Astrocyte of the spinal cord (primary cell): ENCODE measurements at places on chromosomes 5 and 9.

- DNase-seq = no peak
Observed at GRCh38 chr5:166032601-166033000, 2258.8 kb upstream of the WWC1 start.

DNA sequence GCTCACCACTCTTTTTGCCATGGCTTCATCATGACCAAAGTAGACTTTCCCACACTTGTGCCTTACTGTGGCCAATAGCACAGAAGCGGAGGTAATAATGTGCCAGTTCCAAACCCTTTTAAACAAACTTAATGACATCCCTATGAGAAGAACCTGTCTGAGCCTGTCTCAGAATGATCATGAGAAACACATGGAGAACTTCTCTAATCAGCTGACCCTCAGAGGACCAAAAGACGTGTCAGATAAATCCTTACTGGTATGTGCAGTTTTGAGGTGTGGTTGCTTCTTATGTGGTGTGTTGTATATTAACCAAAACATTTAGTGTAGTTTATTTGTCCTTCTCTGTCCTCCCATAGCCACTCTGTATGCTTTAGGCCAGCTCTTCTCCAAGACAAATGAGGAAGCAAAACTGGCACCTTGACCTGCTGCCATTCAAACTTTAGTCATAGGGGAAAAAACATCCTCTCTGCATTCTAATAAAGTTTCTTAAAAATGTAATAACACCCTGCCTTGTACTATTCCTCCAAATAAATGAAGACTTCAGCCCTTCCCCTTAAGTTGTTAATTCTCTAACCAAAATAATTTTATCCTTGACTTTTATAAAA is 168.9 kb downstream of the MUSK start:
- no peak for DNase-seq

DNA sequence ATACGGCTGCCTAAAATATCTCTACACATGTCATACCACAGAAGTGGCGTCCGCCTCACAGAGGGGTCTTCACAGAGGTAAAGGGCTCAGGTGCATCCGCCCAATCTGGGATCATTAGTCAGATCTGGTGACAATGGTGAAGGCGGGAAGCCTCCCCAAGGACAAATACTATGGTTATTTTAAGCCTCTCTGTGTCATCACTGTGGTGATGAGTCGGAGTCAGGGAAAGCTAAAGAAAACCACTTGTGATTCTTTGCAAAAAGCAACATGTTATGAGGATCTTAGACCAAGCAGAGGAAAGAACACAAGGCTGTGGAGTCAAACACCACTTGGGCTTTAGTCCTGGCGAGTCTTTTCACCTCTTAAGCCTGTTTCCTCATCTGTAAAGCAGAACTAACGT is 190.4 kb downstream of the DRD1 start:
- DNase-seq = peak; percentile 20

GRCh38 chr5:1959231-1959630 is 76.5 kb upstream of the IRX4 start:
- DNase-seq = no peak

GRCh38 chr9:27489087-27489876 is 34.8 kb upstream of the IFNK start:
- DNase-seq = no peak

GRCh38 chr5:149289301-149289700 is 17.6 kb downstream of the AFAP1L1 start:
- no peak for DNase-seq

DNA sequence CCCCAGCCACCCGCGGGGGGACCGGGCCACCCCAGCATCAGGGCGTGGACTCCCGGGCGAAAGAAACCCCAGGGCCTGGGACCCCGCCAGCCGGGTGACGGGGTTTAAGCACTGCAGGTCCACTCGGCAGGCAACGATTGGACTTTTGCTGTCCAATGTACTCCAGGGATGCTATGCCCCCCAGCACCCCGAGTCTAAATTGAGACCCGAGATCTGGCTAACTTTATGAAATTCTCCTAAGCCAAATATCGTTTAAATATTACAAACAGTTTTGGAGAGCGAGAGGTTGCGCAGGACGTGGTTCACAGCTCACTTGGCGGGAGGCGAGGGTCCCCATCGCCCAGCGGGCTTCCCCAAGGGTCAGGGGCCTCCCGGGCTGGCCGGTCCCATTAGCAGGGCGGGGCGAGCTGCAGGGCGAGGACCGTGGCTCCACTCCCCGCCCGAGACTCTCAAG is 384 bp upstream of the MRPS2 start:
- DNase-seq = no peak

DNA sequence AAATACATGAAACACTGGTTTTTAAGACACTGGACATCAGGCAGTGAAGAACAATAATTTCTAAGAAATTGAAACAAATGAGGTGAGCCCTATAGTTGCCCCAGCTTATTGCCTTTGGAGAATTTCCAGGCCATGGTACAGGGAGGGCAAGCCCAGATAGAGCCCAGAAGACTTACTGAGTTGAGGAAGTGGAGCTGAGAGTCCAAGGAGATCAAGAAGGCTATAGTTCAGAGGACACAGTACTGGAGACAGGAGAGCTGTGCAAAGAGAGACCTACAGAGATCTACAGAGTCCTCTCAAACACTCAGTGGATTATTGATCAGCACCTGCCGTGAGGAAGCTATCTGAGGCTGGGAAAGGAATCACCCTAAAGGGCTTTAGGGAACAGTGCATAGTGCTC is 112.6 kb downstream of the GALNT10 start:
- DNase-seq = no peak

DNA sequence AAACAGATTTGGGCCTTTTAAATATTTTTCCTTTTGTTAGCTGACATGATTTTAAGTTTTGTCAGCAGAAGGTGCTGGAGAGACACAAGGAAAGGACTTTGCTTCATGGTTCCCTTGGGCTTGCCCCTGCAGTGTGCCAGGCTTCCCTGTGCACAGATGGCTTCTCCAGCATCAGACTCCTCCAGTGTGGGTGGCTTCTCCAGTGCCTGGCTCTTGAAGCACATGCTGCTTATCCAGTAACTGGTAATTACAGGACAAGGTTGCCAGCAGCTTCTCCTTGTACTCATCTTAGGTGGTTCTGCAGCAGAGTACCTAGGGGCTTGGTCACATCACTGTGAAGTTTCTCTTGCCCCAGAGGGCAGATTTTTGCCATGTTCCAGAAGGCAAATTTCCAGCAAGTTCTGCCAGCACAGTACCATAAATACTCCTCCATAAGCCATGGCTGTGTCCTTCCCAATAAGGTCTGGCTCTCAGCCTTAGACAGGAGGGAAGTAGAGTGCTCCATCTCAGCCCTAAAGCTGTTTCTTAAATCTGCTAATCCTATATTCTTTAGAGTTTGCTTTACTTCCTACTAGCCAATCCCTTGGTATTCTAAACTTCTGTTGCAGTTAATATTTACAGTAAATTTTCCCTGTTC is 62.4 kb downstream of the PJA2 start:
- no peak for DNase-seq

- no peak for DNase-seq
Observed at GRCh38 chr5:123598028-123598689, 86.2 kb downstream of the CSNK1G3 start.

DNA sequence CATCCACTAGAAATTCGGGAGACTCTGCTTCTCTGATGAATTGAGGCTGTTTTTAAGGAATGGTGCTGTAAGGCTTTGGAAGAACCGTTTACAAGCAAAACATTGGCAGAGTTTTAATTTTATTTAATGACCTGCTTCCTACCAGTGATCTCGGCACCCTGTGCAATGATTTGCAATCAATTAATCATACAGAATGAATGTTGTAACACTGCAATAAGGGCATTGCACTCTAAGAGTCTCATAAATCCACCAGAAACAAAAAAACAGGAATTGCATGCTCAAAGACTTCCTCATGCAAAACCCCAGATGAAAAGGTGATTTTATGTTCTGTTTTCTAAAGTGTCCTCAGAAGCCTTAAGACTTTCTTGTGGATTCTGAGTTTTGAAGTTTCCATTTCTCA is 295.7 kb downstream of the ARHGEF28 start:
- DNase-seq = no peak

DNA sequence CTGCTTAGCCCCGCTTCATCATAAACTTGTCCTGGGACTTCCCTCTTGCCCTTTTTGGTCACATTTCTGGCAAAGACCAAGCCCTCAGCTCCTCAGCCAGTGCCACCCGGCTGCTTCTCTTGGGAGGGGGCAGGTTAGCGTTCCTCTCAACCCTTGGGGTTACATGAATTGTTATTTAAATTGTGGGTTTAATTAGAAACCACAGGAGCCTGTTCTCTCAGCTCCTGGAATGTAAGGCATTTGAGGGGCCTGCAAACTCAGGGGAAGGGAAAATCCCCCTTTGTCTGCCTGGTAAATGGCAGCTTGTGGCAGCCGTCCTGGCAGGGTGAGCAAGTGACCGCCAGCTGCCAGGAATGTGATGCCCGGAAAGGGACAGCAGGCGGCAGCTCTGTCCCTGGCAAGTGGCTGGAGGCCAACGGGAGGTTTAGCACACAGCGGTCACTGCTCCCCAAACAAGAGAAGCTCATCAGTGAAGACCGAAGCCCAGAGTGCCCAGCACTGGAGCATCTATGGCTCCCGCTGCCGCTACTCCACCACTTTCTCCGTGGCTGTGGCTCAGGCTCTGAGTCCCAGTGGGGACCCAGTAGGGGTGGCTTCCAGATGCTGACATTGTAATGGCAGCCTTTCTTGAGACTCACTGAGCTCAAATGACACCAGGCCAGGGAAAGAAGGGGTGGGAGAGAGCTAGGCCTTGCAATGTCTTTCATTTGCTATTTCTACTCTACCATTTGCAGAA is 51.7 kb downstream of the SHB start:
- DNase-seq = peak; percentile 72

- DNase-seq = no peak
Observed at GRCh38 chr5:67702008-67702407, 505.4 kb upstream of the CD180 start.

- no peak for DNase-seq
Observed at GRCh38 chr5:151663617-151664293, 23.0 kb downstream of the SPARC start.

DNA sequence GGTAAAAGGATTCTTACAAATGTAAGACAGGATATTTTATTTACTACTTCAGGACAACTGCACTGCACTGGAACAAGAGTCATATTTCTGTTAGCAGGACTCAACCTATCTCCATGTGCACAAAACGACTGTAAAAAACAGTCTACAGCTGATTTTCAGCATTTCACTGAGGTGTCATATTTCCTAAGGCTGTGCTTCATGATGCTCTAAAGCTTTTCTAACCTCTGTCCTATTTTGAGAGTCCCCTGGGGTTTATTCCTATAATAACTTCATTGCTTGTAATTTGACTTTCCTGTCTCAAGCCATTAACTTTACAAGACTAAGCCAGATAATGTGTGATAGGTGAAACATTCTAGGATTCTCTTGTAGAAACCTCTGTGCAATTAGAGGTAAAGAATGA is 472.3 kb downstream of the HINT1 start:
- DNase-seq = peak; percentile 70

DNA sequence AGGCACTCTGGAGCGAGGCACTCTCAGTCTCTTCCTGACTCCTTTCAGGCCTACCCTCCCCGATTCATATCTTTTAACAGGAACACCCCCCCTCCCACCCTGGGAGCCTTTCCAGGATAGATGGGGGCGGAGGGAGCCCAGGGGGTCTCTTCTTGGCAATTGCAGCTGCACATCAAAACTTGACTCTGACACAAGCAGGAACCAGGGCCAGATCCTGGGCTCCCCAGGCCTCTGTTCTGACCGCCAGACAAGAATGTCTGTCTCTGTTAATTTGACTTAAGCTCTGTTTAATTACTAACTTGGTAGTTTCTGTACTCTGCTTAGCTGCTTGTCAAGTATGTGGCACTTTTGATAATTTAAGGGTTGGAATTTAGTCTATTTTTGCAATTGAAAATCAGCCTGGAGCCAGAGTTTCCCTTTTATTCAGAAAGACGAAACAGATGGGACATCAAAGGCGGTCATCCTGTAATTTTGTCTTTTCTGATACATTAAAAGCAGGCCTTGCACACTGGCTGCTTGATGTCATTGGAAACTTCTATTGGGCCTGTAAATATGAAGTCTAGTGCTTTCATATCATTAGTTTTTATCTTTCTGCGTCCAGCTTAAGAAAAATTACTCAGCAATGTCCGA is 43.3 kb downstream of the ACTL7B start:
- DNase-seq = no peak

- no peak for DNase-seq
Observed at GRCh38 chr5:169081000-169081724, 219.8 kb downstream of the SLIT3 start.

DNA sequence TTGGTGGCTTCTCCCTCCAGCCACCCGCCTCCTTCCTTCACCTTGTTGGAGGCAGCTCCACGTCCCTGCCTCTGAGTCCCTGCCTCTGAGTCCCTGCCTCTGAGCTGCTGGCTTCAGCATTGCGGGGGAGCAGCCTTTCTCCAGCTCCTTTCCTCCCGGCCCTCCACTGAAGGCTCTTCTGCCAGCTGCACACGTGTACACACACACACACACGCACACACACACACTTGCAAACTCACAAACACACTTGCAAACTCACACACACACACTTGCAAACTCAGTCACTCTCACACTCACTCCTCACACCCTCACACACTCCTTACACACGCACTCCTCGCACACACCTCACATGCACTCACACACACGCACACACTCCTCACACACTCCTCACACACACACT is 45.1 kb downstream of the C9orf50 start:
- DNase-seq = peak; percentile 33

DNA sequence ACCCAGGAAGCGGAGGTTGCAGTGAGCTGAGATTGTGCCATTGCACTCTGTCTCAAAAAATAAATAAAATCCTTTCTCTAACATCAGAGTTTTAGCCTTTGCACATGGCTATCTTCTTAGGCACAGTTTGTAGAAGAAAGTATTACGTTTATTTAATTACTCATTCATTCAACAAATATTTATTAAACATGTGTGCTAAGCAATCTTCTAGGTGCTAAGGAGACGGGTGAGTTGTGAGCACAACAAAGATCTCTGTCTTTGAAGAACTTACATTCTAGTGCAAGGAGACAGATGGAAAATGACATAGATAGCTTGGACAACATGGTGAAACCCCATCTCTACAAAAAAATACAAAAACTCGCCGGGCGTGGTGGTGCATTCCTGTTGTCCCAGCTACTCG is 122.3 kb upstream of the MYO10 start:
- no peak for DNase-seq

DNA sequence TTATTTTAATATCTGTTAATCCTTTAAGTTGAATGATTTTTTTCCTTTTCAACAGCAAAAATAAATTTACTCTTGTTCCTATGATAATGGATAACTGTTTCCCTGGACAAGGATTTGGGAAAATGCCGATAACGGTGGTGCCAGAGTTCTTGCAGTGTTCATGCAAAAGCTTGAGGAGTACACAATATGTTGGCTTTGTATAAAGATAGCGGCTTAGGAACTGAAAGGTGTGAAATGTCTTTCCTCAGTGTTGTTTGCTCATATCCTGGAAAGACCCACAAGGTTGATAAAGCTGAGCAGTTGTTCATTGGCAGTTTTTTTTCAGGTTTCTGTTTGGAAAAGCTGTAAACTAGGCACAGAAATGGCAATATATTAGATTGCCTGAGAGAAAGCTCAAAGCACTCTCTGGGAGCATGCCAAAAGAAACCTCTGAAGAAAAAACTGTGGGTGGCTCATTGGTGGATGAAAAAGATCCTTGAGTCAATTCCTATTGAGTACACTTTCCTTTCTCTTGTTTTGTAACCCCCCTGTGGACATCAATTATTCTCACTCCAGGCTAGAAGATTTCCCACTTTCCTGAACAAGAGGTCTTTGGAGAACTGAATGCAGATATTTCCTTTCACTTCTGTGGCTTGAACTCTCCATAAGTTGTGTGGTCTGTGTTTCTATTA is 117.2 kb upstream of the RGMB start:
- DNase-seq = peak; percentile 82
